ENCODE measurements at places on chromosomes 12 and 14. TPM values are rescaled to one million over a fixed set of nuclear protein-coding genes. Genes with fewer than 3 reads are reported as not detected.

GRCh38 chr14:101823066-101823465, 61.6 kb downstream of the PPP2R5C start:
- peak; percentile 46 for DNase-seq

DNA sequence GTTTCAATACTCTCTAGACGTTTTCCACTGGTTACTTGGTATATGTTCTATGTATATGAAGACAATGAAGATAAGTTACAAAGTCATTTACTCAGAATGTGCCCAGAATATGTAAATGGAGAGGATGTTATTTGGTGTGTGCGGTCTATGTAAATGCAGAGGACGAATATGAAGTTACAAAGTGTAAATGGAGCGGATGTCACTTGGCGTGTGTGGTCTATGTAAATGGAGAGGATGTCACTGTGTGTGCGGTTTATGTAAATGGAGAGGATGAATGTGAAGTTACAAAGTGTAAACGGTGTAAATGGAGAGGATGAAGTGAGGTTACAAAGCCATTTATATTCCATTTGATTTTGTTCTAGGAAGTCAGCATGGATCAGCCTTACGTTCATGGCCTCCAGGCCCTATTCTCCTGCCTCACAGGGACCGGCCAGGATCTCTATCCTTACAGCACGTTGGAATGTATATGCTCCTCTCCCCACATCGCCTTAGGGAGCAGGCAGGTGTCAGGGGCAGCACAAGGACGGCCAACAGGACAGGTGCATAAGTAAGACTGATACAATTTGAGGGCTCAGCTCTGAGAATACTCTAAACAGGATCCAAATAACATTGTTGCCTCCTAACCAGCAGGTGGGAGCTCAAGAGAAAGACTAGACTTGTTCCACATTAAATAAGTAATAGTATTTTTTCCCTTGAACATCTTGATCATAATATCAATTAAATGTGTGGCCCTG, 42.4 kb downstream of the GLRX5 start:
- no peak for DNase-seq

DNA sequence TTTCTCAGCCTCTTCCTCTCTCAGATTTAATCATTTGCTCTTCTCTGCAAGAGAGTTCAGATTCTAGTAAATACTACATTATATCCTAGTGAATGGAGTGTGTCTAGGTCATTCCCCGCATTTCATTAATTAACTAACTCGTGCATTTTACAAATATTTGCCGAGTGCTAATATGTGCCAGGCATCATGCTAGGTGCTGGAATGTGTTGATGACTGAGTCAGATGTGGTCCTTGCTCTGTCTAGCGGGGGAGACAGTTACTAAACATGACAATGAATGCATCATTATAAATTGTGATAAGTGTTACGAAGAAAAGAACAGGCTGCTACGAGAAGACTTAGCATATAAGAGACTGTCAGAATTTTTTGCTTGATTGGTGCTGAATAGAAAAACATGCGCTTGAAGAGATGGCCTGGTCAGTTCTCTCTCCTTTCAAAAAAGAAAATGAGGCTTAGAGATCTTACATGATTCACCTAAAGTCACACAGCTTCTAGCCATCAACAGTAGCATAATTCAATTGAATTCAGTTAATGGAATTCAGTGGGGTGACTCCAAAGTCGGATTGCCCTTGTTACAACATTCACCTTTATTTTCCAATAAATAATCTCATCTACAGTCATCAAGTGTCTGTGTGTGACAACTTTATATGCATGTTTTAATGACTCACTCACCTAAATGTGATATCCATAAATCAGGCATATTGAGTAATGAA, 48.7 kb upstream of the MAX start:
- DNase-seq = no peak

KRT73 gene
- not detected for polyA plus RNA-seq

GRCh38 chr12:129552996-129553750, 350.7 kb downstream of the TMEM132D start:
- DNase-seq = no peak

GRIN2B gene
- 0.11 TPM for polyA plus RNA-seq

MYRFL gene
- 0.23 TPM for polyA plus RNA-seq

DNA sequence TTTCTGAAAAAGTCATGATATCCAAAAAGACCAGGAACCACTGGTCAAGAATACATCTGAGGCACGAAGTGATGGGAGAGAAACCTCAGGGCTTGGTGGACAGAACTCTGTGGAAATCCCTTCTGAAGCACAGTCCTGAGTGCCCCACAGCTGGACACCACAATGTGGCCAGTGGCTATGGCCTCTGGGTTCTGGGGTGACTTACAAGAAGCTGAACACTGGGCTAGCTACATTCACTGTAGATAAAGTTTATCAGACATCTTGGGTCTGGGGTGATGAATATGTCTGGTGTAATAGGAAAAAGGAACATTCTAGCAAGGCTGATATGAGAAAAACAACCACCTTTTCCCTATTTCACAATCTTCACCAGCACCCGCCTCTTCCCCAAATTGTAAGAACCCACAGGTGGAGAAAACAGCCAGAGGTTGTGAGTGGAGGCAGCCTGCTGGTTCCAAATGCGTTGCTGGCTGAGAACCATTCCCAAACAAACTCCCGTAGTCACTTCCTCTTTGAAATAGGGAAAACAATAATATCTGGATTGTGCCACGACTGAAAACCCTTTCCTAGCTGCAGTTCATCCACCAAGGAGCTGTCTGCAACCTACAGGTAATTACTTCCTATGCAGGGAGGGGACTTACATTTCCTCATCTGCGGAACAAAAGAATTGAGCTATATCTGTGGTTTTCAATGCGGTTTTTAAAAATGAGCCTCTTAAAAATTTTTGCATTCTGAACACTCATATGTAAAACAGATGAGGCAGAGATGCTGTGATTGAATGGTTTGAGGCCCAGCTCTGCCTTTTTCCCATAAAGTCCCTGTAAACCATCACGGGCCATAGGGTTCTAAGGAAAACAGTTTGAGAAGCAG, 193.6 kb downstream of the SLC41A2 start:
- DNase-seq = no peak

DNA sequence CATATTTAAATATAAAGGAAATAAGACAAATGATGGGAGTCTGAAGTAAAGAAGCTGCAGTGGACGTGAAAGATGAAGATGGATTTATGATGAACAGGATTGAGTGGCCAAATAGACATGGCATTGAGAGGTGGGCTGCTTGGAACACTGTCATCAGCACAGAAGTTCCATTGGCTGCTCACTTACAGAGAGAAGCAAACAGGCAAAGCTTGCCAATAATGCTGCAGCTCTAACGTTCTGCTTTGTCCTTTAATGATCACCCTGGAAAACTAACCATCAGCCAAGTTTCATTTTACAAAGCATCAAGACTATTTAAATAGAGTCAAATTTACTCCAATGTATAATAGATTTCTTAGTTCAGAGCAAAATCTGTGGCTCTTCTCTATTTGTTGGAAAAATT, 721.4 kb downstream of the TMTC2 start:
- peak; percentile 42 for DNase-seq

DNA sequence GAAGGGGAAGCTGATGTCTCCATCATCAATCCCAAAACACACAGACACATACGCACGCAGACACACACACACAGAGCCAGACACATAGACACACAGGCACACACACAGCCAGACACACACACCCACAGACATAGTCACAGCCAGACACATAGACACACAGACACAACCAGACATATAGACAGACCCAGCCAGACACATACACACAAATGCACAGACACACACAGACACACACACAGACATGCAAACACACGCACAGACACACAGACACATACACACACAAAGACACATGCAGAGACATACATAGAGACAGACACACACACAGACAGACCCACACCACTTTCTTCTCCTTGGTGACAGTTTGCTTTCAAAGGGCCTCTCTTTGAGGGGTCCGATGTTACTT, 6.3 kb downstream of the CCDC197 start:
- no peak for DNase-seq

CDC42BPB gene
- polyA plus RNA-seq = 57.8 TPM

DNA sequence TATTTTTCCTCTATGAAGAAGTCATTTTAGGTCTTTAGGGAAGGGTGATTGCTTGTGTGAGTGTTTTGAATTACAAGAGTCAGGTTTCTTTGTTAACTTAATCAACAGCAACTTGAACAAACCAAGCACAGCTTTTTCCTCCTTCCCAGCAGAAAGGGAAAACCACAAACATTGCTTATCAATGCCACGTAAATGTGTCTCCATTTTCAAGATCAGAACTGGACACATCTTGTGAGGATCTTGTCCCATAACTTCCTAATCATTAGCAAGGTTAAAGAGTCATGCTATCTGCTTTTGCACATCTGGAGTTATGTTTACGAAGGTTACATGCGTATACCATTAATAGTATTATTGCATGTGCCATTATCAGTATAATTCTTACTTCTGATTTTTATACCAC, 248.0 kb upstream of the FLRT2 start:
- DNase-seq = no peak

GRCh38 chr12:59119676-59120075, 199.4 kb upstream of the LRIG3 start:
- DNase-seq = no peak

- DNase-seq = no peak
These were observed 58.7 kb downstream of the ITPK1 start for GRCh38 chr14:93056840-93057585.

- no peak for DNase-seq
These were observed 1089.8 kb downstream of the FLRT2 start for GRCh38 chr14:86619726-86620125.

GARIN6 gene
- not detected for polyA plus RNA-seq

Data from muscle of leg (tissue), 16 donors.